Erythroblast (primary cell): ENCODE measurements at places on chromosomes 6 and 20.

GRCh38 chr6:15274692-15275387 lies 29.0 kb downstream of the JARID2 start:
- no peak for DNase-seq

DNA sequence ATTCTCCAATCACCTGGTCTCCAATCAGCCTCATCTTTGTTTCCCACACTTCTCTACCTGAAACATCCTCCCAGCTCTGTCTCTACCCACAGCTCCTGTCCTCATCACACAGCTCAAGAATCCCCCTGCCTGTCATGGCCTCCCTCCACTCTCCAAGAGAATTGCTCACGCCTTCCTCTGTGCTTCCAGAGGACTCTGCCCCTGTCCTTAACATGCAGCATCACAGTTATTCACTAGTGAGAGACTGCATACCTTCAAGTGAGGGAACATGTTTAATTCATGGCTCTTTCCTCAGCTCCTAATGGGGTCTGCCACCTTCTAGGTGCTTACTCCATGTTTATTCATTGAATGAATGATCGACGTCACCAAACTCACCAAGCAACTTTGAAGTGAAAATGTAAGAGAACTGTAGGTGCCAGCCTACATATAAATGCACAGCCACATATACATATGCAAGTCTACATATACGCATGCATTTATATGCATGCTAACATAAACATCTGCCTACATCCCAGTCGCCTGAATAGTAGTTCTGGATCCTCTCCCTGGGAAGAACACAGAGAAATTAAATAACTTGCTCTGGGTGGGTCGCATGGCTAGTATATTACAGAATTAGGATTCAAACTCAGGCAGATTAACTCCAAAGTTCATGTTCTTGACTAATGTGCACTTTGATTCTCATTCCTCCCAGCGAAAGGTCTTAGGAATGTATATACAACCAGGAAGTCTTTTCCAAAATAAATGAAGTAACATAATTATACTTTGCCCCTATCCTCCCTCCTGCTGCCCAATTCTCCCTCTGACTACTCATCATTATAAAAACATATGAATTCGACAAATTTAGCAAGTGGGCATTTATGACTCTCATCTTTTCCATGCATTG lies 295.6 kb downstream of the MAFB start:
- no peak for DNase-seq

GRCh38 chr20:3446779-3447178 lies 24.0 kb upstream of the ATRN start:
- DNase-seq = peak; percentile 47

GRCh38 chr6:73657201-73657600 lies 3.4 kb upstream of the SLC17A5 start:
- peak; percentile 22 for DNase-seq

DNA sequence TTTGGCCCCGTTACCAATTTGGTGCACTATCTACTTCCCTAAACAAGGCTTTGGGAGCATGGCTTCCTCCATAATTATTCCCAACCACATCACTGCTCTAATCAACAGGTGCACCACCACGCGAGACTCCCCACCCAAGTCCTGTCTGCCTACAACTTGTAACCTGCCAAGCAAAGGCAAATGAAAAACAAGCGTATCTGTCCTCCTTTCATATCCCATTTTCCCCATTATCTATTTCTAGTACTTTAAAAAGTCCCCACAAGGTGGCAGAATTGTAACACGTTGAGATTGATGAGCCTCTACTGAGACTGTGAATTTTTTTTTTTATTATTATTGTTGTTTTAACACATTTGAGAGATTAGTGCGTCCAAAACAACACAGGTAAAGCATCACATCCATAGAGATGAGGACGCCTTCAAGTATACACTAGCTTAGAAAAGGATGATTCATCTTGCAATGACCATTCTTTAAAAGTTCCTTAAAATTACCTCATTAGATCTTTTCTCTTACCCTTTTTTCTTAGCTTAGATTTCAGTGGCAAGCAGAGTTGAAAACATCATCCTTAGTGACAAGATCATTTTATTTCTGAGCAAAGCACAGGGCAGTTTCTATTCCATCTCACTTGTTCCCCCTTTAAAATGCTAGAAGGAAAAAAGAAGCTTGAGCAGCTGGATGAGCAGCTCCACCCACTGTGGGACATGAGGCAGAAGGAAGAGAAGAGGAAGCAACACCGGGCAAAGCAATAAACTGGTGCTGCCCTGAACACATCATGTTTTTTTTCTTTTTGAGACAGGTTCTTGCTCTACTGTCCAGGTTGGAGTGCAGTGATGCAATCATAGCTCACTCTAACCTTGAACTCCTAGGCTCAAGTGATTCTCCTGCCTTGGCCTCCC lies 210.8 kb downstream of the ARHGAP18 start:
- peak; percentile 70 for DNase-seq

DNA sequence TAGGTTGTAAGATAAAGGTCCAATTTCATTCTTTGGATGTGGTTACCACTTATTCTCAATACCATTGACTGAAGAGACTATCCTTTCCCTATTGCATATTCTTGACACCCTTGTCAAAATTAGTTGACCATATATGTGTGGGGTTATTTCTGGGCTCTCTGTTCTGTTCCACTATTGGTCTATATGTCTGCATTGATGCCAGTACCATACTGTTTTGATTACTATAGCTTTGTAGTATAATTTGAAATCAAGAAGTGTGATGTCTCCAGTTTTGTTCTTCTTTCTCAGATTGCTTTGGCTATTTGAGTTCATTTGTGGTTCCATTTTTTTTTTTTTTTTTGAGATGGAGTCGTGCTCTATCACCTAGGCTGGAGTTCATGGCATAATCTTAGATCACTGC lies 8.1 kb upstream of the LRP11 start:
- no peak for DNase-seq

DNA sequence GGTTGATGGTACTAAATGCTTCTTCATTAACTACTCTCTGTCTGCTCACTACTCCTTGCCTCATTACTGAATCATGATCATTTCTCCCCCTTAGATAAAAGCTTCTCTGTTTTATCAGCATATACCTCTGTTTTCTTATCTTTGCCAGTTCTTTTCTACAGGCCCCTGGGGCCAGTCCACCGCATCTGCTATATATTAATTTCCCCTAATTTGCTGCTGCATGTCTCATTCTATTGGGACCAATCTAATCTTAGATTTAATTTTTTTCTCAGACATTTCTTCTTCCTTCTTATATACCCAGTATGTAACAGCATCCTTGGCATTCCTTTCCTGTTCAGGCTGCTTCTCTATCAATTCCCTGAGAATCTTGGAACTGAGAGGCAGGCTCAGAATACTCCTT lies 51.2 kb downstream of the GRIK2 start:
- no peak for DNase-seq

DNA sequence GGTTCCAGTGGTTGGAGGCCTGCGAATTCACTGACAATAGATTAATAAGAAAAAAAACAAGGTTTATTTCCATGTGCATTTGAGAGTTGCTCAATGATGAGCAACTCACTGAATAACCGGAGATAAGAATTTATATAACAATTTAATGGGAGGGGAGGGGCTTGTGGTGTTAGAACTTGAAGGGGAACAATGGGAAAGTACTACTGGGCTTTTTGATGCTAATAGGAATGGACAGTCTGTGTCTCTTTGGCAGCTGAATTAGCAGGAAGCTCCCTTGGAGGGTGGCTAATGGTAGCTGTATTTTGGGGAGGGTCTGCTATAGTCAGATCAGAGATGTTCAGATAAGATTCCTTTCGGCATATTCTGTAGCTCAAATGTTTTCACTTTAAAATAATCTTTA lies 62.4 kb upstream of the GMDS start:
- no peak for DNase-seq

DNA sequence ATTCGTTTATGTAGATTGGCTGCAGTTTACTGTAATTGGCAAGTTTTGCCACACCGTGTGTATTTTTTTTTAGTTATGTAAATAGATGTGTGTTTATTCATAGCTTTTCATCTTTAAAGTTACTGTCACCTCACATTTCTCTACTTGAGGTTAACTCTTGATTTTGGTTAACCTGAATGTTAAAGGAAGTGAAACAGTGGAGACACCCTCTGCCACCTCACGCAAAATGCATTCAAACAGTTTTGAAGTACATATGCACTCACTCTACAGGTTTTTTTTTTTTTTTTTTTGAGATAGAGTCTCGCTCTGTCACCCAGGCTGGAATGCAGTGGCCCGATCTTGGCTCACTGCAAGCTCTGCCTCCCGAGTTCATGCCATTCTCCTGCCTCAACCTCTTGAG lies 17.7 kb downstream of the OR2A4 start:
- no peak for DNase-seq

DNA sequence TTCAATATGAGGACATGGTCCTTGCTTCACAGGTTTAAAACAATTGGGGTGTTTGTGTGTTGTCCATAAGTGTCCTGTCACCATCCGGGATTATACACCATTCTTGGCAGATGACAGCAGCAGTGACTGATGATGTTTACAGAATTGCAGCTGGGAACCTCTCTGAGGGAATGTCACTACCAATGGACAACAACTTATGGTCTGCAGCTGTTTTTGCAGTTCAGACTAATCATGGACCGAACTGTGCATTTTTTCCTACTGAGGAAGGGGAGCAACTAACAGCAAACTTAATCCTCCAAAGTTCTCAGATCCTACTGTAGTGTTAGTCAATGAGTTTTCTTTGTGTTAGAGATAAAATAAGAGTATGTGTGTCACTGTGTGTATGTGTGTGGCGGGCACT lies 26.0 kb downstream of the FAM229B start:
- no peak for DNase-seq

GRCh38 chr6:26288155-26288554 lies 76.8 kb upstream of the BTN3A2 start:
- no peak for DNase-seq

DNA sequence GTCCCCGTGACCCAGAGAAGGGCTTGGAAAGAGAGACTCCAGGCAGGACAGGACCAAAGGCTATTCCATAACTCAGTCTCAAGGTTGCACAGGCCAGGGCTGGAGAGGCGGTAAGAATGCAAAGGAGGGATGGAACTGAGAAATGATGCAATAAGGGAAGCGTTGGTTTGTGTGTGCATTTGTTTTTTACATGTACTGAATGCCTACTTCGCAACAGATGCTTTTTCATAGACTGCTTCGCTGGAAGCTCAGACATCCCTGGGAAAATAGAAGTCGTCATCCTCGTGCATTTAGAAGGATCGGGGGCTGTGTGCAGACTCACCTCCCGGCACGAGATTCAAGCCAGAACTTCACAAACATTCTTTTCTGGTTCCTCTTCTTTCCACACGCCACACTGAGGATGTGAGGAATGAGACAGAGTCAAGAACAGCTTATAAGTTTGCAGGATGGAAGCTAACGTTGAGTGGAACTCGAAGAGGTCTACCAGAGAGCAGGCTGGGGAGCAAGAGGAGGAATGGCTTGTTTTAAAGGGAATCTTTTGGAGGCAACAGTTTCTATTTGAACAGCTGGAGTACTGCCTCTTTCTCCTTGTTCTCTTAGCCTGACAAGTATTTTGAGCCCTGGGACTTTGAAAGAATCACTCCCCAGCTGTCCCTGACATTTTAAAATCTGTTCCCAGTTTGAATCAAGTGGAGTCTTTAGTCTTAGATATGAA lies 19.3 kb upstream of the LY86 start:
- no peak for DNase-seq

DNA sequence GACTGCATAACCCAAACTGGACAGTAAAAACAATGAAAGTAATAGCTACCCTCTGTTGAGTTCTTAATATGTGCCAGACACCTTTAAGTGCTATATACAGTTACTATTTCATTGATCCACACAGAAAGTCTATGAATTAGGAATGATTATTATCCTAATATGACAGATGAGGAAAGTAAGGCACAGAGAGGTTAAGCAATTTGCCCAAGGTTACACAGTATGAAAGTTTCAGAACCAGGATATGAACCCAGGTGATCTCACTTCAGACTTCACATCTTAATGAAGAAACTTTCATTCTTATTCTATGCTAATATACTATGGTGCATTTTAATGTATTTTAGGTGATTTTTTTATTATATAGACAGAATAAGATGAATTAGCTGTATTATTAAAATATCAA lies 40.6 kb upstream of the RIPPLY2 start:
- no peak for DNase-seq

DNA sequence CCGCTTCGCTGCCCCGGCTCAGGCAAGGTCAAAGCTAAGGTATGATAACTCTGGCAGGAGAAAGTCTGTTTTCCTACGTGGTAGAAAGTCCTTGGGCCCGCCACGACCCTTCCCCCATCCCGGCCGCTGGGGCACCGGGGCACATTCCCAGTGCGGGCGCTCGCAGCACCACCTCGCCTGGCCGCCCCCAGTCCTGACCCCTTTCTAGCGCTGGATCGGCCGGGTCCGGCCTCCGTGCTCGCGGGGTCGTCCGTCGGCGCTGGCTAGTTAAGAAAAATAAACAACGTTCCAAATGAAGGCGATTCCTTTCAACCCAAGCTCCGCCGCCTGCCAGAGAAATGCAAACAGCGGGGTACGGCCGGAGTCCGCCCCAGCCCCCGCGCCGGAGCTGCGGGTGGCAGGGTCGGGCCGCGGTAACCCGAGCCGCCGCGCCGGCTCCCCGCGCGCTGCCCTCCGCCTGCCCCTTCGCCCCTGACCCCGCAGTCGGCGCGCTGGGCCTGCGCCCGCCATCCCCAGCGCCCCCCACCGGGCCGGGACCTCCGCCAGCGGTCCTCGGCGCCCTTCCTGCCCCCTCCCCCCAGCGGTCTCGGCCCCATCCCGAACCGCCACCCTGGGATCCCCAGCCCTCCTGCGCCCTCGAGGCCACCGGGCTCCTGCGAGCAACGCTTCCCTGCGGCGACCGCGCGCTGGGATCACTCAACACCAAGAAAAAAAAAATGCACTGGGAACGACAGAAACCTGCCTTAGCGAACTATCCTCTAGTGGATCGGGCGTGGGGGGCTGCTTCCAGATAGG lies 37.6 kb downstream of the NCR2 start:
- no peak for DNase-seq

DNA sequence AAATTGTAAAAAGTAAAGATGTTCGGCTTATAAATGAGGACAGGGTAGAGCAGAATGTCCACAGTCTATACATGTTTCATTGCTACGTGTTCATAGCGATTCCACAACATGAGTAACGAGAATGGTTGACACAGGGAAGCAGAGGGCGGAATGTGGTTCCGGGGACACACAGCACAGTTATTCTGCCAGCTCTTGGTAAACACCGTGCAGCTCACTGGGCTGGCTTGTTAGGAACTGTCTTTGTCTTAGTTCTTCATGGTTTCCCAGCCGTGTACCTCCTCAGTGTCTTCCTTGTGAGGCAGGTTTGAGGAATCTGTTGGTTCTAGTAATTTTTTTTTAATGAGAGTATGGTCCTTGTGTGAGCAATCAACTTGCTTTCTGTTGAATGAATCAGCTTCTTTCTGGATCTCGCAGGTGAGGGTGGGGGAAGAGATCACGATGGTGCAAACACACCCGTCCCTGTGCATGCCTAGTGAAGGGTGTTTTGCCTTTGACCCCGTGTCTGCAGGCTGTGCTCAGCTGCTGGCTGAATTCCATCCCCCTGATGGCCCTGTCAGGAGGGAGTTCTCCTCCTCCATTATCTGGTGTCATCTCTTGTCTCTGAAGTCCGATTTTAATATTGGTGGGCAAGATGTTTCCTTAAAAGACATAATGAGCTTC lies 168.2 kb downstream of the SMOC2 start:
- DNase-seq = no peak

DNA sequence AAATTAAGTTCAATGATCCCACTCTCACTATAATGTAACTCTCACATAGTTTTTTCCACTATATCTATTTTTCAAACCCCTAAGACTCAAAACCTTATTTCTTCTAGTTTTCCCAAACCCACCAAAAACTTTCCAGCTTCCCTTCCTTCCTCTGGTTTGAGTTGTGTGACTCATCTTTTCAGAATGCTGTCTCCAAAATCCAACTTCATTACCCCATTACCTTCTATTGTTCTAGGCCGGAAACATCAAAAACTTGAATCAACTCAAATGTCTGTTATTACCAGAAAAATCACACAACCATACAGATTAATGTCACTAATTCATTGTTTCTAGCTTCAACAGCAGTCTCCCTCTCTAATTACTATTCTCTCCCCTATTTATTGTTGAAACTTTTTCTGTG lies 1090.3 kb downstream of the HACE1 start:
- DNase-seq = no peak
